Esophagus squamous epithelium (tissue), 5 donors: ENCODE measurements at places on chromosomes 12 and 14.

DNA sequence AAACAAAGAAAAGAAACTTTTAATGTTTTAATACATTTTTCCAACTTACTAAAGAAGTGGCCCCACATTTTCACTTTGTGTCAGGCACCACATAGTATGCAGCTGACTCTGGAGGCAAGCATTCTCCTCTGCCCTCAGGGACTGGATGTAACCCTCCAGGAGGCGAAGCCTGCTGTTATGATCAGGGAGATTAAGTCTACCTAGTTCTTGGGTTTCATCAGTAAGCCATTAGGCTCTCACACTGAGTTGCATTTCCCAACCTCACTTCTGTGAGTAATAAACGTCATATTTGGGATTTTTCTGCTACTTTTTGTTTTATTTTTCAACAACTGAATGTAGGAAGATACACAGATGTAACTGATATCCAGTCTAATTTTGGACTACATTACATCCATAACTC lies 101.2 kb upstream of the LRFN5 start:
- no peak for DNase-seq

GRCh38 chr14:22070119-22070982 lies 396.7 kb upstream of the OR4E1 start:
- no peak for DNase-seq

DNA sequence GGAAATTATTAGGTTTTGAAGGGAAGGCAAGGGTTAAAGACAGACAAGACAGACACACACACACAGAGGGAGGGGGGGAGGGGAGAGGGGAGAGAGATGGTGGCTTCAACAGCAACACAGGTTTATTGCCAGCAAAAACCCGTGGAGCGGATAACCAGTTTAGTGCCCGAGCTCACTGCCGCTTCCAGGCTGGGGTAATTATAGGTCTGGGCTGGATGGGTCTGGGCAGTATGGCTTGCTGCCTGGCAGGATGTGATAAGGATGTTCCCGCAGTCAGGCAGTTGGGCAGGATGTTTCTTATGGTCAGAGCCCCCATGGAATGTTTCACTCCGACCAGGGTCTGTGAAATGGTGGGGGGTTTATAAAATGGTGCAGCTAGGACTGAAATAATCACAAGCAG lies 4.4 kb upstream of the TDRD9 start:
- no peak for DNase-seq

DNA sequence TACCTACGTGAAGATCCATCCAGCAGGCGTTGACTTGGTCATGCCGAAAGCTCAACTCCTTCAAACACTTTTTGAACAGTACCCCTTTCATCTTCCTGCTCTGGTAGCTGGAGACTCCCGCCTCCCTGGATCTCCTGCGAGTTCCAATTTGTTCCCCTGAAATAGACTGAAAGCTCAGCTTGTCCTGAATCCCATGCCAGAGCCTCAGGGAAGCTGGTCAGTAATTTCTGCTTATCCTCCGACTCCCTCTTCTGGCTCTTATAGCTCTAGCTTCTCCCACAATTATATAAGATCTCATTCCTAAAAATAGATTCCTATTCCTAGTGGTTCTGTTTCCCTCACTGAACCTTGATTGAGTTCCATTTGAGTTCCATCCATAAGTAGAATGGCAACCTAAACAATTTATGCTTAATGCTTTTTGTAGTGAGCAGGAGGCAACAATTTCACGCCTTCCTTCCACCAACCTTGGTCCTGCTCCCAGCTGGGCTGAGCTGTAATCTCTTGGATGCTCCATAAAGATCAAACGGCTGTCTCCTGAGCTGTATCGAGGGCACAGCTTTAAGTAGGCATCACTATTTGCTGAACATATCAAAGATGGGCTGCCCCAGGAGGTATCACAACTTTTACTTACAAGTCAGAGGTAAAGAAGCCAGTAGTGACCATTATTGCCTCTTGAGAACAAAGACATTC lies 8.0 kb upstream of the TMEM132C start:
- no peak for DNase-seq

DNA sequence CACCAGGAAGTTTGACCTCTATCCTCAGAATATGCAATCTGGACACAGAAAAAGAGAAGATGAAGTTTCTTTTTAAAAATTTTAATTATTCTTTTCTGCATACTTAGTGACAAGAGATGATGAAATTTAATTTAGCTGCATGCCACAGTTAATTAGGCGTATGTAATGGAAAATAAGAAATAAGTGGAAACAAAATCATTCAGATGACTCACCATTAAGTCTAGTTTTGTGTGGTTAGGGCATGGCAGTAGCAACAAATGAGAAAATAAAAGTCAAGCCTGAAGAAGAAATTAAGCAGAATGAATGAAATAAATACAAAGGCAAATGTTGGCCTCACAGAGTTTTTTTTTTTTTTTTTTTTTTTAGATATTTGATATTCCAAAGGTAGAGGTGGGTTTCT lies 30.9 kb upstream of the KLRD1 start:
- no peak for DNase-seq

DNA sequence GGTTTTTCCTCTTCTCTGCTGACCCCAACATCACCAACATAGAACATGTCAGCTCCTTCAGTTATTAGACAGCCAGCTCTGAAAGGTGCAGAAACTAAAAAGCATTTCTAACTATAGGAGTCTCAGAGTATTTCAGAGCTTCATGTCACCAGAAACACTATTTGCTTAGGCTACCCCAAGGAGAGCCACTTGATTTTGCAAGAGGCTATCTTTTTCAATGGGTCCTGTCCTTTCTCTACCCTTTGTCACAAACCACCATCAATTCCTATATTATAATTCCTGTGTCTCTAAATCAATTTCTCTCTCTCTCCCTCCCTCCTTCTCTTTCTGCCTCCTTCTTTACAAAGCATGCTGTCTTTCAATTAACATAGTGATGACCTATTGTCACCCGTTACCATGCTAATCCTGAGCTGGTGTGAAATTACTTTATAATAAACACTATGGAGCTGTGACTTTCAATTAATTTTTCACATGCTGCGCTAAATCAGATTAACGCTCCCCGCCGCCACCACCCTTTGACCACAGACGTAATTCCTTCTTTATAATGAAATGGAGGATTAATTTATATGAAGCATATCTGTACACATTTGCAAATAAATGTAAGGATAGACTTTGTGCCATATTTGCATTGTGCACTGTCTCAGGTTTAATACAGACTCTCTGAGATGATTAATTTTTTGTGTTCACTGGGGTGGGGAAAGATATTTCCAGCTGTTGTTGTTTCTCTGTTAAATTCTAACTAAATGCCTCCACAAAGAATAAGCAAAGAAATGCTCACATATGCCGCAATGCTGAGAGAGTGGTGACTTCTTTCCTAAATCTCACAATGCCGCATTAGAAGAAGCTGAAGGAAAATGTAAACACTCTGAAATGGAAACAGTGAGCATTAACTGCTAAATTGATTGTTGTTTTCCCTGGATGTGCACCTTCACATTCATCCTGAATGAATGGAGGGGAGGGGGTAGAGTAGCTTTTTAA lies 418.6 kb downstream of the PDZRN4 start:
- no peak for DNase-seq

GRCh38 chr12:66379616-66380015 lies 77.3 kb downstream of the HELB start:
- DNase-seq, result no peak

- DNase-seq, result no peak
Measured at GRCh38 chr12:79886917-79887519, 47.9 kb downstream of the PPP1R12A start.

GRCh38 chr12:98532687-98533304 lies 17.4 kb downstream of the TMPO start:
- DNase-seq, result no peak
